ENCODE measurements at places on chromosomes 3 and 15.

DNA sequence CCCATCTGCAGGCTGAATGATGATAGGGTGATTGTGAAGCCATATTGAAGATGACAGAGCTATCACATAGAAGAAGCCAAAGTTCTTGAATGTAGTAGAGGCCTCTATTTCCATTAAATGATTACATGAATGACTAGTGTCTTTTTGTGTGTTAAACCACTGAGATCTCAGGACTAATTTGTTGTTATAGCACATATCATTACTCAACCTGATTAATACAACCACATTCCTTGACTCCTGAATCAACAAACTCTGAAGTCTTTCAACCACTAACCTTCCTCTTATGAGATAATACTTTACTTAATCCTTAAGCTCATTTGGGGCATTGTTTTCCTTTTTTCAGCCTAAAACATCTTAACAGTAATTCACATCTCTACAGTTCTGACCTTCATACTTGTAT is 564.5 kb upstream of the ADAMTS9 start:
- DNase-seq, result no peak

DNA sequence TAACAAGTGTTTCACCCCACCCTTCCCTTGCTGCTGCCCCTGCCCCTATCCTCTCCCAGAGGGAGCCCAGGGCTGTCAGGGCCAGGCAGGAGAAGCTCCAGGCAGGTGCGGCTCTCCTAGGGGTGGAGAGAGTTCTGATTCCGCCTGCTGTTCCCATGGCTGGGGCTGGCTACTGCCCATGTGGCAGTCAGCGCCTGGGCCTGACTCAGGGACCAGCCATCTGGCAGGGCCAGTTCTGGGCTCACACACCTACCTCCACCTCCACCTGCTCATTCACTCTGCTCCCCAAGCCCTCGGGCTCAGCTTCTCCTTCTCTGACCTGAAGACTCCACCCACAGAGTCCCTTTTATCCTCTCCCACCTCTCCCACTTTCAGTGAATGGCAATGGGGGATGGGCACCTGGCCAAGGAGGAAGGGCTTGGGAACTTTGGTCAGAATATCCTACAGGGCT is 23.4 kb downstream of the AMOTL2 start:
- DNase-seq, result no peak

- DNase-seq, result no peak
These were observed 161.2 kb downstream of the FRMD5 start for GRCh38 chr15:44033894-44034293.

DNA sequence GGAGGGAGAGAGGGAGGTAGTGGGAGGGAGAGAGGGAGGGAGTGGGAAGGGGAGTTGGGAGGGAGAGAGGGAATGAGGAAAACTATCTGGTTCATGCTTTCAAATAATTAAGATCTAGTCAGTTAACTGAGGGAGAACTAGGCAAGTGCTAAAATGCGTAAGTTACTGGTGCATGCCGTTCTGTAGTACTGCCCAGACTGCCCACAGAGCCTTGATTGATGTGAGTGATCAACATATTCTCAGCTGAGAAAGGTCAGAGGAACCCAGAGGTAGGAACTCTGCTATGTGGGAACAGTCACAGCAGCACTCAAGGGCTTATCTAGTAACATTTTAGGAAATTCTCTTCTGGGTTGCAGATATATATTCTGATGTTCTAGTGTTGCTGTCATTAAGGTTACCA is 149.8 kb upstream of the ROBO1 start:
- no peak for DNase-seq

DNA sequence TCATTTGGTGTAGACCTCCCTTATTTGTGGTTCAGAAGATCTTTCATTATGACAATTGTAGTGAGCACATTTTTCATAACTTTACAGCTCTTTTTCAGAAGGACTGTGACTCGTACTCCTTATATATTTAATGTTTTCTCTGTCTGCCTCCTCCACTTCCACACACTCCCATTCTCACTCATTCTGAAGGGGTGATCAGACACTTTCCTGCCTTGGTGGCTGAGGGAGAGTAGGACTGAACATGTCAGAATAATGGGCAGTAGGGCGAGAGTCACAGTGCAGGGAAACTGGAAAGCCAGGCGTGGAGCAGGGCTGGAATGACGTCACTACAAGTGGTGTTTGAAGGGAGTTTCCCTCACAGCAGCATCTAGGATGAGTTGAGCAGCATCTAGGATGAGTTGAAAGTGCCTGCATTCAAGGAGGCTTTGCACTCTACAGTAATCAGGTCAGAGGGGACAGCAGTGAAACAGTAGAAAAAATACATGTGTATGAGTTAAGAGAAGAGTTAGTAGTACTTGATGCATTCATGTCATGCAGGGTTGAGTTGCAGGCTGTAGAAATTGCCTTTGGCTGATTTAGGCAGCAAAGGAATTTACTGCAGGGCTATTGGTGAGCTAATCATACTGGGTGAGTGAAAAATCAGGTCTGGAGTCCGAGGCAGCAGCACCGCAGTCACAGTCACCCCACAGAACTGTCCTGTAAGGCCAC is 36.3 kb upstream of the FBXL22 start:
- peak; percentile 72 for DNase-seq

DNA sequence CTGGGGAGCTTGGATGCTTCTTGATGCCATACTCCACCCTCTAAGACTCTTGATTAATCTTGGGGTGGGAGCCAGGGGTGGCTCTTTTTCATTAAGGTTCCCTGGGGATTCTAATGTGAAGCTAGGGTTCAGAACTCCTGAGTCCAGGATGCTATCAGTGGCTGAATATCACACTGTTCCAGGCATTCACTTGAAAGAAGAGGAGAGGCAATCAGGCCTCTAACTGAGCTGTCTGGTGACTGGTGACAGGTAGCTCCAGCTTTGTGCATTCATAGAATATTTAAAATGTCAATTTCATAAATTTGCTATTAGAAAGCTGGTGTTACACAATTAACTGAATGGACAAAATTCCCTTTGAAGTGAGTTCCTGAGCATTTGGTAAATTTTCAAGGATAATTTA is 139.0 kb downstream of the CHDH start:
- no peak for DNase-seq

DNA sequence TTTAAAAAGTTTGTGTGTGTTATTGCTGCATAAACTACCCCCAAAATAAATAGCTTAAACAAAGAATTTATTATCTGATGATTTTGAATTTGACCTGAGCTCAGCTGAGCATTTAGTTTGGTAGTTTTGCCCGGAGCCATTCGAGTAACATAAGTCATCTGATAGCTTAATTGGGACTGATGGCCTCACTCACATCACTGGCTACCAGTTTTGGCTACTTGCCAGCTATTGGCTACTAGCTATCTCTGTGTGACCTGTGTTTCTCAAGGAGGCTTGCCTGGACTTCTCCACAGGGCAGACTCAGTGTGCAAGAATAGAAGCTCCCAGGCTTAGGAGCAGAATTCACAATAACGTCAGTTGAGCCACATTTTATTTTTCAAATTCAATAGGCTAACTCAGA is 9.0 kb downstream of the CNTN3 start:
- no peak for DNase-seq

DNA sequence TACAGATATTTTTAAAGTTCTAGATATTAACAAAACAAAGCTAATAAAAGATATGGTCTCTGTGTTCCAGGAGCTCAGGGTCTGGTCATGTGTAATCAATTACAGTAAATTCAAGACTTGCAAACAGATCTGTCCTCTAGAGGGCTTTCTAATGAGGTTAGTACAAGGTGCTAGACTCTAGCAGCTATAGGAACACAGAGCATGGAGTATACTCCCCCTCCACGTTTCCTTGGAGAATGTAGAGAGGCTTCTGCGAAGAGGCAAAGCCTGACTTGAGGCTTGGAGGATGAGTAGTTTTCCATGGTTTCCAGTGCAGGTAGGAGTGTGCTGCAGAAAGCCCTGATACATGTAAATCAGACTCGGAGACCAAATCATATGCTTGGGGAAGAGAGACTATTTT is 32.7 kb upstream of the DLG1 start:
- no peak for DNase-seq

DNA sequence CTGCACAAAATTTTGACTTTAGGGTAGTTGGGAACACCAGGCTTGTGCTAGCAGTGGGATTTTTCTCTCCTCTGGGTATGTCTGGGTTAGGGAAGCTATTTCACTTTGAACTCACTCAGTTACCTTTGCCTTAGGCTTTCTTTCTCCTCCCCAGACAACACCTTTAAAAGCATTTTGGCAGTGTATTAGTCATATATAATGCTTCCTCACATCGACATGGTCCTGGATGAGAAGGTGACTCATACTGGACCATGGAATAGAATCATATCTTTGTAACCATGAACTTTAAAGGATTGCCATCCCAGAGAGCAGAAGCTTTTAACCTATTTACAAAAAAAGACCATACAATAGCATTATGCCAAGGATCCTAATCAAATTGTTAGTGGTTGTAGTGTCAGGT is 2.7 kb downstream of the RYR3 start:
- no peak for DNase-seq

- DNase-seq, result no peak
These were observed 88.2 kb downstream of the RBPMS2 start for GRCh38 chr15:64687172-64687571.

GRCh38 chr15:72227720-72228119 is 3.3 kb downstream of the PKM start:
- no peak for DNase-seq
